ENCODE measurements at places on chromosomes 4 and X.

DNA sequence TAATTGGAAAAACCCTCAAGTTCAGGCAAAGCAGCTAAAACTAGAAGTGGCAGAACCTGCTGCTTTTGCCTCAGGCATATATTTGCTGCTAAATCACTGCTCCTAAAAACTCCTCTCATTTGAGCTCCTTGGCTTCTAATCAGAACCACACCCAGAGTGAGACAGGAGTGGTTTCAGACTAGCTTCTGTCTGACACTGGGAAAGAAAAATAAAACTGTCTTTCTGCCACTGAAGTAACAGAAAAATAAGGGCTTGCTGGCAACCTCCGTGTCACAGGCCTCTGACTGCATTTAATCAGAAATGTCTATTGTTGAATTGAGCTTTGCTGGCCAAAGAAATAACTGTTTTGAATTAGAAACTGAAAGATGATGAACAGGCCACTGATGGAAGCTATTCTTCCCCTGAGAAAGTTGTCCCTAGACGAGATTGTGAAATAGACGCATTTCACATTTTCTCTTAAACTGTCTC lies 52.1 kb upstream of the RAP2C start:
- DNase-seq = no peak

- DNase-seq = no peak
Observed at GRCh38 chr4:141643557-141643956, 7.2 kb downstream of the IL15 start.

- DNase-seq = no peak
Observed at GRCh38 chr4:41070516-41071281, 143.6 kb downstream of the APBB2 start.

- no peak for DNase-seq
Observed at GRCh38 chr4:8085491-8086117, 73.0 kb downstream of the ABLIM2 start.

GRCh38 chrX:47185241-47185640 lies 8.4 kb upstream of the UBA1 start:
- no peak for DNase-seq

GRCh38 chrX:124194199-124194598 lies 138.3 kb upstream of the TEX13D start:
- DNase-seq = no peak

DNA sequence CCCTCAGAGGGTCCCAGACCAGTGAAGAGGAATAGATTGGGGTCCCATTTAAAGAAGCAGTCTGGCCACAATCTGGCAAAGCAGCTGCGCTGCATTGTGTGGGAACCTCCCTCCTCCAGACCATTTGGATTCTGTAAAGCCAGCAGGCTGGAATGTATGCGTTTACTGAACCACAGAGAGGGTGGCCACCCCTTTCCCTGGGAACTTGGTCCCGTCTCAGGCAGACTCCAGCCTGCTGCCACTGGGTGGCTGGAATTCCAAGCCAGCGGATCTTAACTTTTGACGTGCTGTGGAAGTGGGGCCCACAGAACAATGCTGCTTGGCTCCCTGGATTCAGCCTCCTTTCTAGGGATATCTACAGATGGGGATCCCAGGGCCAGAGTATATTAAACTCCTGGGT lies 307.2 kb downstream of the DACH2 start:
- no peak for DNase-seq

DNA sequence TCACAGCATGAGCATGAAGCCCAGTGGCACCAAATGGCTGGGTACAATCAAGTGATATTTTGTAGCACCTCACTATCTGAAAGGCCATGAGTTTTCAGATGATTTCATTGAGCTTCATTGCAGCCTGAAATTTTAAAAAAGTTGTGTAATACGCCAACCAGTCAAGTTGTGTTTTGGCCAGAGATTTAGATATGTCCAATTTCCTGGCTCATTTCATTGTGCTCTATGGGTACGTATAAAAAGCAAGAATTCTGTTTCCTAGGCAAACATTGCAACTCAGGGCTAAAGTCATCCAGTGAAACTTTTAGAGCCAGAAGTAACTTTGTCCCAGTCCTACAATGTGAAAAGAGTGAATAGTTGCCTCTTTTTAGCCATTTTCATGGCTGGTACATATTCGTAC lies 212.5 kb downstream of the GC start:
- no peak for DNase-seq

DNA sequence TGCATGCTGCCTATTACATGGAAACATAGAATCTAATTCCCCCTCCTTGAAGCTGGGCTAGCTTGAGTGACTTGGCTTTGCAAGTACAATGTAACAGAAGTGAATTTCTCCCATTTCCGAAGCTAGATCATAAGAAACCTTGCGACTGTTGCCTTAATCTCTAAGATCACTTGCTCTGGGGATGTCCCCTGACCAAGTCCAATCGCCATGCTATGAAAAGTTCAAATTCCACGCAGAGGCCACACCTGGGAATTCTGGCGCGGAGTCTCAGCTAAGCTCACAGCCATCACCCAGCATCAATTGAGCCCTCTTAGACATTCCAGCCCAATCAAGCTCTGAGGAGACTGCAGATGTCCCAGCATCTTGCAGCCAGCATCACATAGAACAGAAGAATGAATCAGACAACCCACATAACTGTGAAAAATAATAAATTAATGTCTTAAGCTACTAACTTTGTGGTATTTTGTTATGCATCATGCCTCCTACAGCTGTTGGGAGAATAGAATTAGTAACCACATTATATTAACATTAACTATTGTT lies 27.0 kb downstream of the GPM6A start:
- no peak for DNase-seq

DNA sequence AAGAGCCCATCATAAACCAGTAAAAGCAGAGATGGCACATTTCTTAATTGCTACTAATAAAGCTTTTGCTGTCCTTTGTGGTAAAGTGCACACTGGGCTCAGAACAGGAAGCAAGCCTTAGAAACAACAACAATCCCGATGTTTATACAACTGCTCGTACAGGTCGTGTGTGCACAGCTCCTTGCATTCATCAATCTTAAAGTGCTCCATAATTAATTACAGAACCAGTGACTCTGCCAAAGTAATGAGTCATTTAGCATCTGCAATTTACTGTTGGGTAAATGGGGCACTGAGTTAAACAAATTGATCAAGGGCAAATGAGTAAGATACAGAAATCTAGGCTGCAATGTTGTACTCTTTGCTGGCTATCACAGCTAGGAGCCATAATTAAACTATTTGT lies 61.3 kb upstream of the TXK start:
- peak; percentile 47 for DNase-seq

GRCh38 chr4:77093401-77093800 lies 17.6 kb upstream of the CCNI start:
- DNase-seq = no peak

DNA sequence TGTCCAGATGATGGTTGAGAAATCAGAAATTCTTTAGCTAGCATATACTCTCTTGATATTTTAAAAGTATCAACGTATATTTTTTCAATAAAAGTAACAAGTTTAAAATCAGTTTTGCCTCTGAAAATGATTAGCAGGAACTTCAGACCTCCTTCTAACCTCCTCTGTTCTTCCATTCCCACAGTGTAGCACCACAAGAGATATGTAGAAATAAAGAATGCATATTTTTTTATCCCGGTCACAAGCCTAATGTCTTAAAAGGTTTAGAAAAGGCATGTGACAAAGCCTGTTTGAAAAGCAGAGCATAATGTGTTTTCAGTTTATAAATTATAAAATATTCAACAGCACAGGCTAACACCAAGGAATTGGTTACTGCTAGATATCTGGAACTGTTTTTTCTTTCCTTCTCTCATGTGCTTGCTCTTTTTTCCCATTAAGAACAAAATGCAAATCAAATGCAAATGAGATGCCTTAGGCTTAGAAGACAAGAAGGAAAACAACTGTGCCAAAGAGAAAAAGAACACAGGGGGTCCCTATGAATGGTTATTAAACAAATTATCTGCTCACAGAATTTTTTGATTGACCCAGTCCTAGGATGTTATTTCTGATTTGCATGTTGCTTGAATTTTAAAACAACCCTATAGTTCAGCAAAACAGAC lies 351.7 kb upstream of the FAM241A start:
- no peak for DNase-seq

GRCh38 chrX:2677764-2678163 lies 13.3 kb upstream of the CD99 start:
- no peak for DNase-seq

GRCh38 chrX:18674788-18675735 lies 3.2 kb upstream of the RS1 start:
- DNase-seq = peak; percentile 80

GRCh38 chrX:108313669-108314068 lies 124.6 kb downstream of the COL4A6 start:
- no peak for DNase-seq

Measured in NCI-H1092 (cell line).